Activated T-helper 2 cell treated with anti-CD3 and anti-CD28 coated beads, Interferon-gamma antibody, Interleukin-2, Interleukin-4, amounts not matched to agents 10 μg/mL and 5 μg/mL and 100 μg/mL, durations not matched to agents 14 hours and 24 hours and 36 hours (primary cell): ENCODE measurements at places on chromosomes 11 and 22. TPM values are rescaled to one million over a fixed set of nuclear protein-coding genes. Genes with fewer than 3 reads are reported as not detected.

CD3E gene
- total RNA-seq: 518 and 529 TPM in 2 replicates

GRCh38 chr22:42313804-42314581 is 43.5 kb upstream of the TCF20 start:
- H3K4me1 ChIP-seq: no peaks in the 10 kb centered on the region
- DNase-seq: peak; percentile 27
- no peak overlapping the region for H3K4me3 ChIP-seq

DNA sequence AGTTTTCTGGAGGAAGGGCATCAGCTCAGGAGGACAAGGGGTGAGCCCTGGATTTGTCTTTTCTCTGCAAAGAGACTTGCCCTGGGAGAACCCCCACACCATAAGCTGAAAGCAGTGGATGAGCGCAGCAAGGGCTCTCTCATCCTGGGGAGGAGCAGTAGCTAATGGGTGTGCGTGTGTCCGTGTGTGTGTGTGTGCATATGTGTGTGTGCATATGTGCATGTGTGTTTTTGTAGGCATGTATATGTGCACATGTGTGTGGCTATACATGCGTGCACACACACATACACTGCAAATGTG is 45.3 kb downstream of the SMIM38 start:
- H3K4me3 ChIP-seq: no peak overlapping the region
- no peak overlapping the region for H3K27ac ChIP-seq
- no peaks in the 10 kb centered on the region for H3K36me3 ChIP-seq

DNA sequence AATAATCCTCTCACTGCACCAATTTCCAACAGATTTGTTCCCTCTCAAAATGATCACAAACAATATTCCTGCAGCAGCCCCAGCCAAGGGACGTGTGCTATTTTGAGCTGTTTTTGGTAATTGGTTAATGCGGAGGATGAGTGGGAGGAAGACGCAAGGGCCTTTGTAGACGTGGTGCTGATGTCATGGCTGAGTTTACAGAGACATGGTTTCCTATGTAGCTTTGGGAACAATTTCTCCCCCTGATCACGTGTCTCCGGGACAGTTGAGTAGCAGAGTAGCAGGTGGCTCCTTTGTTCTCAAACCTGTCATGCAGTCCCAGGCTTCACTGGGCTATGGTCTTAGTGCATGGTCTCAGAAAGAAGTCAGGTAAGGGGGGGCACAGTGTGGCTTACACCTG is 183.2 kb upstream of the NECTIN1 start:
- H3K4me1 ChIP-seq: no peaks in the 10 kb centered on the region
- H3K36me3 ChIP-seq: no peaks in the 10 kb centered on the region
- H3K27ac ChIP-seq: no peak overlapping the region
- no peak overlapping the region for H3K4me3 ChIP-seq
- H3K27me3 ChIP-seq: peaks cover 7% of the 10 kb centered on the region
- no peak for DNase-seq

THRSP gene
- not detected in 2 replicates for total RNA-seq

GRCh38 chr22:29912605-29913398 is 29.8 kb downstream of the MTMR3 start:
- H3K36me3 ChIP-seq: no peaks in the 10 kb centered on the region
- DNase-seq: no peak
- no peak overlapping the region for H3K27ac ChIP-seq
- peaks cover 23% of the 10 kb centered on the region for H3K4me1 ChIP-seq
- H3K4me3 ChIP-seq: no peak overlapping the region

GRCh38 chr11:59224351-59224928 is 11.7 kb upstream of the MPEG1 start:
- H3K4me1 ChIP-seq: peaks cover 5% of the 10 kb centered on the region
- DNase-seq: no peak
- no peak overlapping the region for H3K4me3 ChIP-seq
- no peak overlapping the region for H3K27ac ChIP-seq
- H3K36me3 ChIP-seq: no peaks in the 10 kb centered on the region

- H3K4me3 ChIP-seq: no peak overlapping the region
- H3K36me3 ChIP-seq: no peaks in the 10 kb centered on the region
- no peak for DNase-seq
- no peaks in the 10 kb centered on the region for H3K27me3 ChIP-seq
These were observed 141.2 kb downstream of the CEP164 start for GRCh38 chr11:117468888-117469287.
